ENCODE measurements at places on chromosomes 11 and 22. TPM values are rescaled to one million over a fixed set of nuclear protein-coding genes. Genes with fewer than 3 reads are reported as not detected.

RAG2 gene
- total RNA-seq: 0.09 TPM

DGCR2 gene
- 35.4 TPM for total RNA-seq

CRKL gene
- 36.4 TPM for total RNA-seq

C22orf31 gene
- 2.1 TPM for total RNA-seq

KCNK4 gene
- 0.13 TPM for total RNA-seq

CHADL gene
- 4.7 TPM for total RNA-seq

OR51I1 gene
- not detected for total RNA-seq

NRGN gene
- 0.66 TPM for total RNA-seq

- no peak for DNase-seq
- peaks cover 13% of the 10 kb centered on the region for H3K4me1 ChIP-seq
- no peaks in the 10 kb centered on the region for H3K27me3 ChIP-seq
- H3K27ac ChIP-seq: no peak overlapping the region
- peaks cover 29% of the 10 kb centered on the region for H3K36me3 ChIP-seq
Observed at GRCh38 chr11:116774661-116775060, 1.9 kb upstream of the BUD13 start.

- H3K36me3 ChIP-seq: no peaks in the 10 kb centered on the region
- H3K27me3 ChIP-seq: peaks cover 10% of the 10 kb centered on the region
- H3K4me1 ChIP-seq: peaks cover 31% of the 10 kb centered on the region
- H3K4me3 ChIP-seq: no peak overlapping the region
- no peak overlapping the region for H3K27ac ChIP-seq
Observed at GRCh38 chr11:70603756-70604211, 205.5 kb downstream of the CTTN start.

DNA sequence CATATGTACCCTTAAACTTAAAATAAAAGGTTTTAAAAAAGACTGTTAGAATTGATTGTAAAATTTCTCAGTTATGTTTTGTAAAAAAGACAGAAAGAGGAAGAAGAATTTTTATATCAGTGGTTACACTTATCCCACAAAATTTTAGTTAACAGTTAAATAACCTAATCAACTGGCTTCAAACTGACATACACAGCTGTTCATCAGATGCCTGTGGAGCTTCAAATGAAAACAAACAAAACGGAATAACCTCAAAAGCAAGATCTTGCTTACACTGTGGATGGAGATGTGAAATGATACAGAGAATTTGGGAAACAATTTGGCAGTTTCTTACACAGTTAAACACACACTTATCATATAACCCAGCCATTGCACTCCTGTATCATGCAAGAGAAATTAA, 521.0 kb downstream of the ETS1 start:
- no peak overlapping the region for H3K27ac ChIP-seq
- no peaks in the 10 kb centered on the region for H3K4me1 ChIP-seq
- no peaks in the 10 kb centered on the region for H3K36me3 ChIP-seq
- no peak for DNase-seq

GRCh38 chr11:35376613-35377012, 42.7 kb downstream of the SLC1A2 start:
- no peaks in the 10 kb centered on the region for H3K27me3 ChIP-seq
- H3K36me3 ChIP-seq: no peaks in the 10 kb centered on the region
- no peak for DNase-seq
- no peak overlapping the region for H3K4me3 ChIP-seq

DNA sequence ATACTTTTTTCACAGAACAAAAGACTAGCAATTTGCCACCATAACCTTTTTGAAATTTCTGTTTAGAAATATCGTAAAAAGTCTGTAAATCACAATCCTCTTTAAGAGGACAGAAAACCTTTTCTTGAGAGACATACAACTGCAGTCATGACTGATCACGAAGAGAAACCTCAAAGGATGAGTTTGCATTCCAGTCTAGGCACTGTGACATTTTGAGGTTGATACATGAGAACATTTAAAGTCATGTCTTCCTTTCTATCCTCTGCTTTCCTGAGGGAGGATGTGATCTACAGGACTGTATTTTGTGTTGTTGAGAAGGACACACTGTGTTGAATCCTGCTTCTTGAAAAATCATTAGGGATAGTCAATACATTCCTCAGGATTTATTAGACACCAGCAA, 476.7 kb upstream of the CCDC179 start:
- no peak overlapping the region for H3K27ac ChIP-seq
- no peaks in the 10 kb centered on the region for H3K27me3 ChIP-seq
- no peak overlapping the region for H3K4me3 ChIP-seq
- H3K4me1 ChIP-seq: no peaks in the 10 kb centered on the region
- DNase-seq: no peak
- H3K36me3 ChIP-seq: no peaks in the 10 kb centered on the region

- H3K4me3 ChIP-seq: no peak overlapping the region
- no peaks in the 10 kb centered on the region for H3K4me1 ChIP-seq
- H3K27me3 ChIP-seq: no peaks in the 10 kb centered on the region
- DNase-seq: peak; percentile 79
Observed at GRCh38 chr11:28566339-28567089, 458.3 kb downstream of the METTL15 start.

- H3K27me3 ChIP-seq: peaks cover 2% of the 10 kb centered on the region
- H3K27ac ChIP-seq: no peak overlapping the region
- H3K36me3 ChIP-seq: no peaks in the 10 kb centered on the region
- no peak for DNase-seq
- no peak overlapping the region for H3K4me3 ChIP-seq
Observed at GRCh38 chr11:11789735-11790369, 51.9 kb upstream of the USP47 start.

GRCh38 chr11:14904745-14905103, 12.7 kb upstream of the CYP2R1 start:
- H3K4me1 ChIP-seq: peaks cover 9% of the 10 kb centered on the region
- H3K4me3 ChIP-seq: peak overlapping the region; percentile 57
- no peaks in the 10 kb centered on the region for H3K36me3 ChIP-seq
- DNase-seq: peak; percentile 82
- peaks cover 26% of the 10 kb centered on the region for H3K27me3 ChIP-seq

GRCh38 chr11:35367491-35367890, 51.9 kb downstream of the SLC1A2 start:
- peaks cover 13% of the 10 kb centered on the region for H3K4me1 ChIP-seq
- no peaks in the 10 kb centered on the region for H3K27me3 ChIP-seq
- H3K4me3 ChIP-seq: no peak overlapping the region
- H3K36me3 ChIP-seq: no peaks in the 10 kb centered on the region

GRCh38 chr11:66363805-66364535, 7.6 kb downstream of the SLC29A2 start:
- no peaks in the 10 kb centered on the region for H3K27me3 ChIP-seq
- H3K4me3 ChIP-seq: no peak overlapping the region
- peaks cover 10% of the 10 kb centered on the region for H3K4me1 ChIP-seq
- peaks cover 44% of the 10 kb centered on the region for H3K36me3 ChIP-seq
- H3K27ac ChIP-seq: no peak overlapping the region

GRCh38 chr11:101825531-101825930, 89.3 kb upstream of the CEP126 start:
- DNase-seq: peak; percentile 66
- no peaks in the 10 kb centered on the region for H3K4me1 ChIP-seq
- H3K4me3 ChIP-seq: no peak overlapping the region
- H3K27ac ChIP-seq: no peak overlapping the region
- H3K36me3 ChIP-seq: no peaks in the 10 kb centered on the region
- H3K27me3 ChIP-seq: no peaks in the 10 kb centered on the region

DNA sequence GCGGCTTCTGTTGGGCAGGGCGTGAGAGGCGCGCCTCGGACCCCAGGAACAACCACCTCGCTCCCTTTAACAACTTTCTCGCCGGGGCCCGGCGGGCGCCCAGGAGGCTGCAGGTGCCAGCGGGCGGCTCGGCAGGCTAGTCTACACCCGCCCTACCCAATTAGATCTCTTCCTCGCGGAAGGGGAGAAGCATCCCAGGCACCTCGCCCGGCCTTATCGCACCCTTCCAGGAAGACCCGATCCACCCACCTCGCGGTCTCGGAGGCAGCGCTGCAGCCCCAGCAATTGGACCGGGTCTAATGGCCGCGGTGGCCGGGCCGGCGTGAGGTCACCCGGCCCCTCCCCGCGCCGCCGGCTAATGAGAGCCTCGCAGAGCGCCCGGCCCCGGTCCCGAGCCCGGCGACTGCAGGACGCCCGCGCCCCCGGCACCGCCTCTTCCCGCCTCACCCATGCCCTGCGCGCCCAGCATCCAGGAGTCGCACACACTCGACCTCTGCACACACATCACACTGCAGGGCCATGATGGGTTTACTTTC, at the start of gene PLAAT3:
TSS of gene PLAAT3 (minus strand) at position 298 of the 536 bp plus-strand sequence. CDS start 419 bp downstream, outside the sequence.
- peak within 1 kb of the TSS; percentile 90 for H3K27ac ChIP-seq
- DNase-seq: peak; percentile 46
- H3K27me3 ChIP-seq: peaks cover 3% of the 10 kb centered on the region
- no peaks in the 10 kb centered on the region for H3K36me3 ChIP-seq

DNA sequence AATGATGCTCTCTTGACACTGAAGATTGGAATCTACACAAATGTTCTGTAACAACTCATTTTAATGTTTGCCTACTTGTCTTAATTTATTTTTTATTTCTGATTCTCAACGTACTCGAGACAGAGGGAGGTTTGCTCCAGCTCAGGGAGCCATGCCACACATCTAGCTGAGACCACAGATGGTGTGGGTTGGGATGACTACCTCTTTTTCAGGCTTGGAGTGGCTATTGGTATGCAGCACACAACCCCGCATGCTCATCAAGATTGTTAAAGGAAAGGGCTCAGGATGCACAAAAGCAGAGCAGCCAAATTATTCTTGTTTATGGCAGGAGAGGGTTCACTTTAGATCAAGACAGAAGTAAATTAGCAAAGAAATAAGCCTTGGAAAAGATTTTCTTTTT, 424.5 kb downstream of the OPCML start:
- no peaks in the 10 kb centered on the region for H3K27me3 ChIP-seq
- no peaks in the 10 kb centered on the region for H3K36me3 ChIP-seq
- H3K4me1 ChIP-seq: no peaks in the 10 kb centered on the region
- H3K4me3 ChIP-seq: no peak overlapping the region
- no peak overlapping the region for H3K27ac ChIP-seq
- no peak for DNase-seq
